ENCODE measurements at places on chromosomes 12 and 14.

DNA sequence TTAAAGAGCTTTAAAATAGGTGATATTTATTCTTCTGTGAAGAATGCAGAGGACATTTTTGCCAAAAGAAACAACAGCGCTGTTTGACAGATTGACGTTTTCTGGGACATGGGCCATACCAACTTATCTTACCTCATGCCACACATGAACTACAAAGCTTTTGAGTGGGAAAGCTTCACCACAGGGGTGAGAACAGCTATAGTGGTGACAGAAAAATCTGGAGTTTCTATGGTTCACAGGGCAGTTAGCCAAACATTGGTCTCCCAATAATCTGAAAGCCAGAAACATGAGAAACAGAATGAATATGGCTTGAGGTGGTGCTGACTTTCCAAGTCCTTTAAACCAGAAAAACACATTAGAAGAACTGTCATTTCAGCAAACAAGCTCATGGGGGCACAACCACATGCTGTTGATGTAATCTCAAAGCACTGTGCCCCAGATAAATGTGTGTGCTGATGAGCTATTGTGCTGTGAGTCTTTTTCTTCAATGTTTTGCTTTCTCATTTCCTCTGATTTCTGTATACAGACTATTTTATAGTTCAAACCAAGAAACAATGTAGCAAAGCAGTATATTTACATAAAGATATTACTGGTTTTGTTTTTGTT is 905.4 kb downstream of the SLC16A7 start:
- no peak for DNase-seq

- DNase-seq = no peak
These were observed 128.4 kb downstream of the FBXL14 start for GRCh38 chr12:1465990-1466389.

DNA sequence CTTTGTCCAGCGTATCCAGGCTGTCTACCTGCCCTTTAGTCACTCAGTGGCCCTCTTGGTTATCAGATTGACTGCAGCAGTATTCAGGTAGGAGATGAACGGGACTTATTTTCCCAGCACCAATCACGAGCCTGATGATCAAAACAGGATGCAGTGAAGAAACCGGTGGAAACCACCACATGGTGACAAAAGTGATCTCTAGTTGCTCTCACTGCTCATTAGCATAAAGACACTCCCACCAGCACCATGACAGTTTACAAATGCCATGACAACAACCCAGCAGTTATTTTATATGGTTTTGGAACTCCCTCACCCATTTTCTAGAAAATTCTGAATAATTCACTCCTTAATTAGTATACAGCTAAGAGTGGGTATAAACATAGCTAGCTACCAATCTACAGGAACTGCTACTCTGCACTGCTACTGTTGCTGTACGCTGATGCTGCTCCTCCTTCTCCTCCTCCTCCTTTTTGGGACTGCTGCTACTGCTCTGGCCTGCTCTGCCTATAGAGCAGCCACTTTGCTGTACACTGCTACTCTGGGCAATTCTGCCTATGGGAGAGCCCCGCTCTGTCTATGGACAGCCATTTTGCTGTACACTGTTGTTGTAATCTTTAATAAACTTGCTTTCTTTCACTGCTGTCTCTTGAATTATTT is 142.5 kb upstream of the SSTR1 start:
- DNase-seq = no peak

- DNase-seq = no peak
These were observed 4.4 kb upstream of the BTBD7 start for GRCh38 chr14:93337143-93337753.

- no peak for DNase-seq
These were observed 27.7 kb upstream of the BBS10 start for GRCh38 chr12:76375939-76376338.

- DNase-seq = no peak
These were observed 78.7 kb downstream of the C12orf56 start for GRCh38 chr12:64311877-64312276.

DNA sequence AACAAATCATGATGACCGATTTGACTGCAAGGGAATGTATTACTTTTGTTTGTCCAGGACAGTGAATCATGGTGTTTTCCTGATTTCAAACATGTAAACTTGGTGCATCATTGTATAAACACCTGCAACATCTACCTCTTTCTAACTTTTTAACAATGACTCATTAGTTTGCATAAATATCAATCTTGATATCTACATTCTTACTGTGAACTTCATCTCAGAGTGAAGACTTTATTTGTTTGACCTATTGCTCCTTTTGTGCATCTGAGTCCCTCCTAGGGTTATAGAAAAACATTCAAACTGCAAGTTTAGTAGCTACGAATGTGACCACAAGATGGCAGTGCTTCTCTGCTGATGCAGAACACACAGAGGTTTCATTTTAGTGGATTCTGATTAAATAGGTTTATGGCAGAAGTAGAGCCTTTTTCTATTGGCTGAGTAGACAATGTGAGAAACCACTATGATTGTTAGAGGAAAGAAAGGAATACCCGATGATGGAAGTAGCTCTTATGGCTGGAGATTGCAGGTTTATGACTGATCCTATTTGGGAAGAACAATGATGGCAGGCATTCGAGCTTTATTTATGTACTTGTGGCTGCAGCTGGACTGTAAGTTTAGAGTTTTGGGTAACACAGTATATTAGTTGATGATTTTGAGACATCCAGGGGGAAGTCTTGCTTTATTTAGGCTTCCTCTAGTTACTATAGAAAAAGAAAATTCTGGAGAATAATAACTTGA is 244.2 kb upstream of the OR4E1 start:
- DNase-seq = no peak

GRCh38 chr12:76554405-76555230 is 5.0 kb downstream of the OSBPL8 start:
- DNase-seq = no peak

DNA sequence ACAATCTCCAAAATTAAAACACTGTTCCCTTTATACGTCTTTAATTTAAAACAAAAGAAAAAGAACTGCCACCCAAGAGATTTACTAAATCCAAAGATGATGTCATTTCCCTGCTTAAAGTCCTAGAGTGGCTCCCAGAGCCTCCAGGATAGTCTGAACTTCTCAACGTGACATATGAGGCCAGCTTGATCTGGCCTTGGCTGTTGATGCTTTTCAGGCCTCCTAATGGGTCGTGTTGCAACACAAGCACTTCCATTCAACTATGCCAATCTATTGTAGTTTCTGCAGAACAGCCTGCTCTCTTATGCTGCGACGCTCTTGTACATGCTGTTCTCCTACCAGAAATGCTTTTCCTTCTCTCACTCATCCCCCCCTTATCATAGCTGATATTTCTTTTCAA is 35.7 kb downstream of the LGR5 start:
- no peak for DNase-seq

GRCh38 chr12:24177889-24178288 is 228.4 kb upstream of the SOX5 start:
- DNase-seq = no peak

- no peak for DNase-seq
These were observed 22.9 kb downstream of the SAMD4A start for GRCh38 chr14:54589843-54590242.

DNA sequence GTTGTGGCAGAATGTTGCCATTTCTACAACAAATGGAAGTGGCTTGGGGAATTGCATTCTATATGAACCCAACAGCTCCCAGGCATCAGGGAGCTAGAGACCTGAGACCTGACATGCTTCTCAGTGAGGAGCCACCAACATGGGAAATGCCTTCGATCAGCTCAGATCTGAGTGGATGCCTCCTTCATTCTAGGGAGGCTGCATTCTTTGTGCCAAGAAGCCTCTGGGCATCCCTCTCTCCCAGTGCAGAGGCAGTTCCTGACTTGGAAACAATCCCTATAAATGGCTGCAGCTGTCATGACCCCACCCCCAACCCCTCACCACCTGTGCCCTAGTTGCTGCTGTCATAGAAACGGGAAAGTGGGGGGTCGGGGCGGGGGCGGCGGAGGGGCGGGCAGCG is 196.3 kb downstream of the PPM1H start:
- DNase-seq = no peak

DNA sequence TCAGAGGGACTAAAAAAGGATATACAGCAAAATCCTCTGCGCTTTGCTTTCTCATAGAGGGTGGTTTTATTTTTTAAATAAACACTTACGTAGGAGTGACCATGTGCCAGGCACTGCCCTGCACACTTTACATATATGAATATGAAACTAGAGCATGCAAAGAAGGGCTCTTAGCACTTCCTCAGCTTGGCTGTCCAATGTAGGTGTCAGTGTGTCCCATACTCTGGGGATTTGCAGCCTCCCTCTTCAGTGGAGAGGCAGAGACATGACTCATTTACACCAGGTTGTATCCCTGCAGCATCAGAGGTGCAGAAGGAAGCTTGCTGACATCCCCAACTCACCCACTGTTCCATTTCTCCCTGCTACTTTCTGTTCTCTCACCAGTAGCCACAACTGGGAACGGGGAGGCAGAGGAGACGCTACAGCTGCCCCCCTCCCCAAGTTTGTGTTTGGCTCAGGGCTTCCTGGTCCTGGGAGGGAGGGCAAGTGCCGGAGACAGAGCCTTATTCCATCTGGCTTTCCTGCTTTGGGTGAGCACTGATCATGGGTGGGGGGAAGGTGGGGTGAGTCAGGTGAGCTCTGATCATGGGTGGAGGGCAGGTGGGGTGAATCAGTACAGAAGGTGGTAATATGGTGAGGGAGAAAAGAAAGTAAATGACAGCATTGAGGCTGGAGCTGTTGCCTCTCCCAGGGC is 4.9 kb upstream of the KRT5 start:
- DNase-seq = no peak

DNA sequence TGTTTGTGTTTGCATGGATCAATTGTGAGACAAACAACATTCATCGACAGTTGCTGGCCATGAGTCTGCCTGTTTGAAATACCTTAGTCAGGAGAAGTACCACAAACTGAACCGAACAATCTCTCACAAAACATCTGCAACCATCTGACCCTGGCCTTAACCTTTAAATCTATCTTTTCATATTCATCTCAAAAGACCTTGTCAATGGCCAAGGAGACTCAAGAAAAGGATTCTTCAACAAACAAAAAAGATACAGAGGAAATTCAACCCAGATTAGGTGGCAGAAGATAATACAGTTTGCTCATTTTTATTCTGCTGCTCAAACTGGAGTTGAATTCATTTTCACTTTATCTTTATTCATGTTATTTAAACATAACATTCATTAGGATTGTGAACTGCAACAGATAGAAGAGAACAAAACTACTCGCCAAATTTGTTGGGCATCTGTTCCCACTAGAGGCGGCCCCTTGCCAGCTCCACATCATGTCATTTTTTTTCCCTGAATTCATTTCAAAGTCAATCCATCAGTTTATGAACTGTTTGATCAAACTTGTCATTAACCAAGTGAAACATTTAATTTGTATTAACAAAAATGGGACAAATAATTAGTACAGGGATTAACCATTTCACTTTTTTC is 152.3 kb upstream of the OTX2 start:
- DNase-seq = no peak

- DNase-seq = no peak
These were observed 9.1 kb upstream of the RPAP3 start for GRCh38 chr12:47714826-47715386.

- no peak for DNase-seq
These were observed 9.6 kb upstream of the HSPB8 start for GRCh38 chr12:119169150-119169549.

GRCh38 chr12:109626378-109627115 is 53.0 kb downstream of the MVK start:
- DNase-seq = no peak

- DNase-seq = peak; percentile 9
These were observed 518 bp downstream of the GSKIP start for GRCh38 chr14:96363751-96364336.

DNA sequence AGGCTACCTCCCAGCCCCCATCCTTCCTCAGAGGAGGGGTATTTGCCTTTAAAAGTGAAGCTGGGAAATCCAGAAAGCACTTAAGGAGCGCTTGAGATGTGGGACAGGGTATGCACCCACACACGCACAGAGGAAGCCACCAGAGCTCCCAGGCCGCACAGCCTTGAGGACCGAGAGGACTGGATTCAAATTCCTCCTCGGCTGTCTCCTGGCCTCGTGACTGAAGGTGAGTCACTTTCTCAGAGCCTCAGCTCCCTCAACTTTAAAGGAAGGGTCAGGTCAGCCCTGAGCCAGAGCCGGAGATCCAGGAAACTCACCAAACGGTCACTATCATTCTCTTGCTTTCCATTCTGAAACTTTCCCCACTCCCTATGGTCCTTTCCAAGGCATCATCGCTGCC is 37.6 kb downstream of the BCL11B start:
- no peak for DNase-seq

GRCh38 chr14:60250257-60251035 is 1.4 kb downstream of the PPM1A start:
- no peak for DNase-seq

DNA sequence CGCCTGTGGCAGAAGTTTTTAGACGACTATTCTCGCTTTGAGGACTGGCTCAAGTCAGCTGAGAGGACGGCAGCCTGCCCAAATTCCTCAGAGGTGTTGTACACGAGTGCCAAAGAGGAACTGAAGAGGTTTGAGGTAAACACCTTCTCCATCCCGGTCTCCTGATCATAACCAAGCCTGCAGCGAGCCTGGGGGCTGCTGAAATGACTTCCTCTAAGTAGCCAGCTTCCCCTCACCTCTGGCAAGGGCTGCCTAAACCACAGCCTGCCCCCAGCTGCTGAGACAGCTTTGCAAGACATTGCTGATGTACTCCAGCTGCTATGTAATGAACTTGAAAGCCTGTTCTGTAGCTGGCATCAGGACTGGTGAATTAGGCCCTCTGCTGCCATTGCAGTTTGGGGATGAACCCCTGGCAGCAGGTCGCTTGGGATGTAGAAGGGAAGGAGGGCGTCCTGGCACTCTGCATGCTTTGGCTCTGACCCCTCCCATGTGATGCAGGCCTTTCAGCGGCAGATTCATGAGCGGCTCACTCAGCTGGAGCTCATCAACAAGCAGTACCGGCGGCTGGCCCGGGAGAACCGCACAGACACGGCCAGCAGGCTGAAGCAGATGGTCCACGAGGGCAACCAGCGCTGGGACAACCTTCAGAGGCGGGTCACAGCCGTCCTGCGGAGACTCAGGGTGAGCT is 84.6 kb downstream of the ESR2 start:
- DNase-seq = no peak

DNA sequence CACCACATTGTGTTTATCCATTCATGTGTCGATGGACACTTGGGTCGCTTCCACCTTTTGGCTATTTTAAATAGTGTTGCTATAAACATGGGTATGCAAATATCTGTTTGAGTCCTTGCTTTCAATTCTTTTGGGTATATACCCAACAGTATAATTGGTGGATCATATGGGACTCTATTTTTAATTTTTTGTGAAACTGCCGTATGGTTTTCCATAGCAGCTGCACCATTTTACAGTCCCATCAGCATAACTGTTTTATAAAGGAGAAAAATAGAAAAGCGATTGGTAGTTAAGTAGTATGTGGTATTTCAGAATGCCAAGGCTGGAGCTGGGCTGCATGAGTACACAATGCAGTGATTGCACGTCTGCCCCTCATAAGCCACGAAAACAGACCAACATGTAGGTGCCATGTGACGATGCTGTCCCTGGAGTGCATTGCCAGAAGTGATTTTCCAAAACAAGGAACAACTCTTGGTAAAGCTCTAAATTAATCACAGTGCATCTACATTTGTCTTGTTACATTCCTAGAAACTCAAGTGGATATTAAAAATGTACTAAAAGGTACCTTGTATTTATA is 83.5 kb downstream of the C12orf75 start:
- DNase-seq = no peak

- DNase-seq = peak; percentile 17
These were observed at the start of gene SPTB for GRCh38 chr14:64879635-64880220. Gene SPTB, minus strand, starts transcription at chr14:64879907. Its CDS starts 56,813 bp downstream, at chr14:64823094.
